NCI-H1092 treated with DMSO at 0.1 percent for 48 hours (cell line): ENCODE measurements at places on chromosomes 6 and 20.

DNA sequence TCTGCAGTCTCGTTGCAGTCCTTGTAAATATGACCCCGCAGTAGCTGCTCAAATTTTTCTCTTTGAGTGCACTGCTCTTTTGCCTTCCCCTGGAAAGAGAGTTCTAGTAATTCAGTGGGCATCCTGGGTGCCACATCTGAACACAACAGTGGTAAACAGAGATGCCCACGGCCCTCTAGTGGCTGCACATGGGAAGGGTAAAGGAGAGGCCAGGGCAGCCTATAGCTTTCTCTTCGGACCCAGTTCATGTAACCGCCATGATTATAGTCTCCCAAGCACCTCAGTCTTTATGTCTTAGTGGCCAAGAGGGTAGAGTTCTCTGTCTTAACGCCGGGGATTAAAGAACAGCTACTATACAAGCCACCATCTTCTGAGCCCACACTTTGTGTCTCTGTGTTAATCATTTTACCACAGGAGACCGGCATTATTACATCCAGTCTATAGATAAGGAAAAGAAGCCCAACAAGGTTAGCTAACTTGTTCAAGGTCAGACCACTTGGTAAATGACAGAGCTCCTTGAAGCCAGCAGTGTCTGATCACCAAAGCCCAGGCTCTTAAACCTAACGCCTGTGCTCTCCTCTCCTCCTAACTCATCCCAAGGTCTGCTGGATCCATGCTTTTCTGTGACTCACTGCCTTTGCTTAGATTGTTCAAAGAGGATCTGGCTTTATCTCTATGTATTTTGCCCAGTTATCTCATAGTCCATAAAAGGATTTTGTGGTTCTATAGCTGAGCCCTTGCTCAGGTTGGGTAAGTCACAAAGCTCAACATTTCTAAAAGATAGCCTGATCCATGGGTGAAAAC is 81.8 kb downstream of the ISM1 start:
- peak; percentile 56 for DNase-seq

DNA sequence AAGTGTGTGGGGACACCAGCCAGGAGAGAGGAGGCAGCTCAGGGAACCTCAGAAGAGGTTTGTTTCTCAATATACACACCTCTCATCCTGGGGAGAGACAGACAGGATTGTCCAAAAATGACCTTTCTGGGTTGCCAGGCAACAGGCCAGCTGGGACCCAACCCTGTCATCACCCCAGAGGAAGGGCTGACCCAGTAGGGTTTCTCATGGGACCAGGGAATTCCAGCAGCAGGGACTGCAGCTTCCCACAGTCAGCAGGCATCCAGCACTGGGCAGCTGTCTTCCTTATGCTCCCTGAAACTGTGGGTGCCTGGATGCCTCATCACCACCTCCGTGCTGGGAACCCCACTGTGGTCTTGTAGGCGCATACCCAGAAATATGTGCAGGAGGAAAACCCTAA is 1.3 kb downstream of the C20orf202 start:
- DNase-seq = no peak

- no peak for DNase-seq
Observed at GRCh38 chr20:41347523-41348429, 7.2 kb downstream of the LPIN3 start.

- no peak for DNase-seq
Observed at GRCh38 chr20:37341632-37342031, 4.3 kb upstream of the SRC start.

GRCh38 chr6:168372889-168373288 is 53.3 kb upstream of the DACT2 start:
- peak; percentile 96 for DNase-seq

GRCh38 chr6:19838442-19839236 is 1.5 kb downstream of the ID4 start:
- peak; percentile 64 for DNase-seq

- DNase-seq = no peak
Observed at GRCh38 chr20:24957326-24958016, 8.4 kb downstream of the CST7 start.

DNA sequence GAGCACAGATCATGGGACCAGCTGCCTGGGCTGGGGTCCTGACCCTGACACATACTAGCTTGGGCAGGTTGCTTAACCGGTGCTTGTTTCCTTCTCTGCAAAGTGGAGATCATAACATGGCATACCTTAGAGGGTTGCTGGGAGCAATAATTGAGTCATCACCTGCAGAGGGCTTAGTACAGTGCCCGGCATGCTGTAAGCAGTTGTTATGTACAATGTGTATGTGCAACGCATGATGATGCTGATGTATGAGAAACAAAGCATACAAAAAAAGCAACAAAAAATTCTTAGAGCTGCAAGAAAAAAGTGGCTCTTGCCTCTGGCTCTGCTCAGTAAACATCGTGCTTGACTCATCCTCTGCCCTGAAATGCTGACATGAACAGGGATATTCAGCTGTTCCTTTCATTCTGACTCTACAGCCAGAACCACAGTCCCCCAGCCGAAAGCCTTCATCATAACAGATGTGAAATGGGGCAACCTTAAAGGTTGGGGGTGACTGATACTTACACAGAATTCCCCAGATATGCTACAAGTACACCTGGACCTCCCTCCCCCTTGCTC is 91.7 kb downstream of the CLIC5 start:
- DNase-seq = no peak

GRCh38 chr20:1144401-1145172 is 26.2 kb downstream of the PSMF1 start:
- no peak for DNase-seq

- DNase-seq = no peak
Observed at GRCh38 chr20:46377518-46377917, 28.9 kb downstream of the ELMO2 start.

DNA sequence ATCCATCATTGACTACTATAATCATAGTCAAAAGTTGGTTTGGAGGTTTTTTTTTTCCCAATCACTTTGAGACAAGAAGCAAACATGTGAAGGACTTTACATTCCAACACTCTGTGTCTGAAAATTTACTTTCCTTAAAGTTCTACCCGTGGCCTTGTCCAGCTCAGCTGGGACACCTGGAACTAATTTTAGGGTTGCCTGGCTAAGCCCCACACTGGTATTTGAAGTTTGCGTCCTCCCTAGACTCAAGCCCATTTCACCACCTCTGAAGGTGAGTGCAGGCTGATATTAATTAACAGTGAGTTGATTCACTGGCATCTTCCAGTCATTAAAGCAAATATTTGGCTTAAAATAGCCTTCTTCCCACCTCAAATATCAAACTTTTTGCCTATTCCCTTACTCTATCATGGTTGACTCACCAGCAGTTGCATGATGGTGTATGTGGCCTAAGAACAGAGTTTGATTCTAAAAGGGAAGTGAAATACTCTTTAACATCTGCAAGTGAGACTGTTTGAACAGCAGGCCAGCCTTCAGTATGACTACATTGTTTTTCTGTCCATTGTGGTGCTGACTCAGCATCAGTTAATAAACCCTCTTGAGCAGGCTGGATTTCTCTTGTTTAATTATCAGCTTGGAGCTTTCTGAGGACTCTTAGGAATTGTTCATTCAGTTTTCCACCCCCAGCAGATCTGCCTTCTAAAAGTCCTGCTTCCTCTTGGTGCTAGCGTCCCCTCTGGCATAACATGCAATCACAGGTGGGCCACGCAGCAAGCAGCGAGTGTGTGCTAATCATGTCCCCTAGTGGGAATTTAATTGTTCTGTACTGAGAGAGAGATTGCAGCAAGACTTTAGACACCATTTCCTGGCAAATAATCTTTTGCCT is 1.8 kb upstream of the PRDM1 start:
- no peak for DNase-seq

GRCh38 chr6:132927713-132928112 is 113.3 kb downstream of the RPS12 start:
- DNase-seq = no peak

- no peak for DNase-seq
Observed at GRCh38 chr20:38728191-38728781, 4.0 kb downstream of the SLC32A1 start.

- DNase-seq = no peak
Observed at GRCh38 chr20:43748274-43748673, 21.5 kb upstream of the GTSF1L start.

- no peak for DNase-seq
Observed at GRCh38 chr20:37413379-37413778, 67.4 kb downstream of the SRC start.

- no peak for DNase-seq
Observed at GRCh38 chr20:1371202-1371782, 21.6 kb downstream of the FKBP1A start.

DNA sequence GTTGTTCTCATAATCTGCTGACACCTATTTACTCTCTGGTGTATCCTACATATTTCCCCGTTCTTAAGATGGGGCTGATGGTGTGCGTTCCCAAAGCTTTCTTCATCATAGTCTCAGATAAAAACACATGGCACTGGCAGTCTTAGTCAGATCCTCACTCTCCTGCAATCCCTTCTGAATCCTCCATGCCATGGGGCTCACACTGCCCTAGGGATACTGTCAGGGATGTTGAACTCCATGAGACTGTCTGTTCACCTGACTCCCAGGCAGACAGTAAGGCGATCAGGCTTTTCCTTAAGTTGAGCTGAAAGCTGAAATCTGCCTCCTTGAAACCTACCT is 76.0 kb downstream of the SLX4IP start:
- DNase-seq = no peak

- DNase-seq = peak; percentile 79
Observed at GRCh38 chr6:149026530-149026942, 279.7 kb downstream of the UST start.

DNA sequence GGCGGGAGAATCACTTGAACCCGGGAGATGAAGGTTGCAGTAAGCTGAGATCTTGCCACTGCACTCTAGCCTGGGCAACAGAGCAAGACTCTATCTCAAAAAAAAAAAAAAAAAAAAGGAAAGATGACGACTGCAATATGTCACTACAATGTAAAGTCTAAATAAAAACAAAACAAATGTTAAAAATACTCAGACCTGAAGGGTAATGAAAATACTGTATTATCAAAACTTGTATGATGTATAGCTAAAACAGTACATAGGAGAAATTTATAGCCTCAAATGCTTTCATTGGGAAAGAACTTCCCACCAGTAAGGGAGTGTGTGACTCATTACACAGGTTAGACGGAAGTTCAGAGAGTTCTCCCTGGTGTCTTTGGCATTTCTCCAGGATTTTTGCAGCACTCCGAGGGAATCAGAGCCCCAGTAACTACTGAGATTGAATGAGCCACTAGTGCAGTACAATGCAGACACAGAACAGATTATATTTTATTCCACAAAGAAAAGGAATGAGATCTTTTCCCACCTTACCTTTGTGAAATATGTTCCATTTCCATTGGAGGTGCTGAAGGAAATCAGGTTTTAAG is 12.5 kb upstream of the RALGAPB start:
- DNase-seq = no peak

DNA sequence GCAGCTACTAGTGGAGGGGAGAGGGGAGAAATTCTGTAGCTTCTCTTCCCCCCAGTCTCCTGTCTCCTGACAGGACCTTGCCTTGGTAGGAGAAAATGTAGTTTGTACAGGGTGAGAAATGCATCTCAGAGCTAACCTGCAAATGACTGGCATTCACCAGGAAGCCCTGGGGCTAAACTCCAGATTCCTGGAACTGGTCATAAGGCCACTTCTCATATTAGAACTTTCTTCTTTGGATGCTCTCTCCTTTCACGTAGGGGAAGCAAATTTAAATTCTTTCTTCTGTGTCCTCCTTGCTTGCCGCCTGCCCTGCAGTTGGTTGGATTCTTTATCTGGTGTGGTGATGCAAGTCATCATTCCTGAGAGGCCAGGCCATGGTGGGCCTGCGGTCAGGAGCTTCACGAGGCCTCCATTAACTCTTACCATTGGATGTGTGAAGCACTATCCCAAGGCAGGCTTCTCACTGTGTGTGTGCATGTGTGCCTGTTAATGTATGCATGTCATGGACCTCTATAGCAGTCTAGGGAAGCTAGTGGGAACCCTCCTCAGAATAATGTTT is 182.0 kb downstream of the PHF3 start:
- no peak for DNase-seq

GRCh38 chr6:68572525-68572924 is 62.6 kb upstream of the ADGRB3 start:
- DNase-seq = peak; percentile 46

DNA sequence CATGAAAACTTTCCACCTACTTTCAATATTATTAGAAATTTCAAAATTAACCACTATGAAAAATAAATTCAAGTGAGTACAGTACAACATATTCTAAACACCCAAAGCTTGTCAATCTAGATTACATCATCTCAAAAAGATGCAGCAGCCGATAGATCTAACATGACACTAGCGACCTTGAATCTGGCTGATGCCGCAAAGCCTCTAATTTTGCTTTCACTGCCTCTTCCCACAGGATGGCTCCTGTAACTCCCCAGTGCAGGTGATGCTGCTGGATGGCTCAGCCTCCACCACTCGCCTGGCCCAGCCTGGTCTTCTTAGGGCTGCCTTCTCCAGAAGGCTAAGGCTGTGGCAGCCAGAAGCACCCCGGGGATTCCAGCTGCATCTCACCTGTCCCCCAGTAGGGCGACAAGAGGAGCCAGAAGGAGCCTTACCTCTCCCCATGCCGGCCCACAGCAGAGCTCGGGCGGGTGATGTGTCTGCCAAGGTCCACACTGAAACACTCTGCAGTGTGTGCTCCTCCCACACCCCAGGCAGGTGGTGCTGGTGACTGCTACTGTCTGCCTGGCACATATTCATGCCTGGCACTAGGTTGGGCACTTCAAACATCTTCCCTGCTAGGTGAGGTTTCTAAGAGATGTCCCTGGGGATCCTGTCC is 82.1 kb downstream of the SLC23A2 start:
- DNase-seq = no peak

GRCh38 chr6:56595490-56596122 is 47.1 kb downstream of the DST start:
- DNase-seq = peak; percentile 1

DNA sequence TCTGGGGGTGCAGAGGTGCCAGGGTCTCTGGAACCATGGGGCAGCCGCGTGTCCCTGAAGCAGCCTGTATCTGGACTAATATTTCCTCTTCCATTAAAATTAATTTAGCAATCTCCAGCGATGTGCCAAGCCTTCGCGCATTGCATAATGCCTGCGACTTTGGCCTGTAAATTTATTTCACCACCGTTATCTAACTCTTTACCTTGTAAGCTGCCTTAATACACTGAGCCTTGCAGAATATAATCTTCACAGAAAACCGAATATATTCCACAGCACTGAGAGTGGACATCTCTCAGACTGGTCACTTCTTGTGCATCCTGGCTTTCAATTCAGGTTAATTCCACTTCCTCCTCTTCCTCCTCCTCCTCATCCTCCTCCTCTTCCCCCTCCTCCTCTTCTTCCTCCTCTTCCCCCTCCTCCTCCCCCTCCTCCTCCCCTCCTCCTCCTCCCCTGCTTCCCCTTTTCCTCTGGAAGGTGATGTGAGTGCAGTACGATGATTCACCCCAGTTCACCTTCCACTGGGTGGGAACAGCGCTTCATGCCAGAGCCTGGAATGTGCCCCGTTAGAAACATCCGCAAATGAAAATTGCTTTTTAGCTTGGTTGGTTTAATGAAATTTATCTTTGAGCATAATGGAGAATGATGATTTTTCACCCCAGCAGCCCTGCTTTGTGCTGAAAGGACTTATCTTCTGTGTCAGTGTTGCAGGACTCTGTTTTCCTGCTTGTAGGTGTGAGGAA is 101.4 kb downstream of the CDH4 start:
- DNase-seq = no peak

GRCh38 chr20:51462566-51463276 is 79.8 kb downstream of the NFATC2 start:
- DNase-seq = peak; percentile 40
